ENCODE measurements at places on chromosomes 5 and 9. TPM values are rescaled to one million over a fixed set of nuclear protein-coding genes. Genes with fewer than 3 reads are reported as not detected.

The CAMK4 gene
- polyA plus RNA-seq = 6.3 TPM

The IL3 gene
- polyA plus RNA-seq = not detected

DNA sequence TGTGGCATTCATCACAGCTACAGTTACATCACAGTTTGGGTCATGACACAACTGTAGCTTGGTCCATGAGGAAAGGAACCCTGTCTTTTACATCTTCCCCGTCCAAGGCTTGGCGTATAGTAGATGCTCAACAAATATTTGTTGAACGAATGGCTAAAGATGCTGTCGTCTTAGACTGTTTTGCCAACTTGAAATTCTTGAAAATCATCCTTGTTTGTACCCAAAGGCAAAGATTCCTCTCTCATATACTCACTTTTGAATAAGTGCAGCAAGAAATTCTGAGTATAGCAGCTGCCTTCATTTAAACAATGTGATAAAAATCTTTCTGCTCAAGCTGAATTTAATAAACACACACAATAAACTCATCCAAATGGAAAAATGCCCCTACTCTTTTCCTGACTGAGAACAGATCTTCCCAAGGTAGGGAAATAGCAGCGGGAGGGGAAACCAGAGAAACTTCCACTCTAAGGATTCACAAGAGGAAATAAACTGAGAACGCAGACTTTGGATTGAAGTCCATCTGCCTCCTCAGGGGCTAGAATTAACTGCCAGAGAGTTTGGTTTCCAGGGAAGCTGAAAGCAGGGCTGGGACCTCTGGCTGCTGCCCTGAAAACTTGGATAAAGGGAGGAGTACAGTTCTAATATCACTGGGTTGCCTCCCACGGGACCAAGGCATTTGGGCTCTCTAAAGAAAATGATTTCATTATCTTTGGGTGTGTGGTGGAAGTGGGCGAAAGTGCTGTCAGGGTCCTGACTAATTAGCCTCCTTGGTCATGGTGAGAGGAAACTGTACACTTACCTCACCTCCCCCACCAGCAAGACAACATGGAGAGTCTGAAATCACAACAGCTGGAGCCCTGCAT, 99.1 kb downstream of the DPYSL3 start:
- H3K27ac ChIP-seq = peak overlapping the region; percentile 70
- no peaks in the 10 kb centered on the region for H3K4me1 ChIP-seq
- peak; percentile 61 for DNase-seq
- H3K27me3 ChIP-seq = no peaks in the 10 kb centered on the region
- peaks cover 16% of the 10 kb centered on the region for H3K36me3 ChIP-seq

GRCh38 chr9:73067074-73067473, 84.6 kb upstream of the ANXA1 start:
- no peak overlapping the region for H3K4me3 ChIP-seq
- no peaks in the 10 kb centered on the region for H3K27me3 ChIP-seq
- DNase-seq = no peak
- H3K27ac ChIP-seq = no peak overlapping the region

DNA sequence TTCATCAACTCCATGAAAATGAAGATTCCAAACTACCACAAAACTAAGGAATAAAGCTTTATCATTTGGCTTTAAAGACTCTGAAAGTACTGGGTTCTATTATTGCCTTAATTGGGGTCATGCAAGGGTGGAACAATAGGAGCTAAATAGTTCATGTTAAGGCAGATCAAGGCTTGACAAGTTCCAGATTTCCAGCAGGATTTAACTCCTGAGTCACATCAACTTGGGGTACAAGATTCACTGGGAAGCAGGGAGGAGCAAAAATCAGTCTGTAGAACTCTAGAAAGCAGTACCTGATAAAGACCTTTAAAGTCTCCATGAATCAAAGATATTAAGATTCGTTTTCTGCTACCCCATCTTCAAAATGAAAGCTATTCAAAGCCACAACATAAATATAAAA, 41.9 kb upstream of the GLRX start:
- no peak for DNase-seq
- peaks cover 49% of the 10 kb centered on the region for H3K4me1 ChIP-seq
- no peak overlapping the region for H3K27ac ChIP-seq
- no peaks in the 10 kb centered on the region for H3K27me3 ChIP-seq
- no peaks in the 10 kb centered on the region for H3K36me3 ChIP-seq
- H3K4me3 ChIP-seq = no peak overlapping the region

GRCh38 chr5:139882316-139882715, 86.7 kb downstream of the PSD2 start:
- no peaks in the 10 kb centered on the region for H3K27me3 ChIP-seq
- H3K36me3 ChIP-seq = no peaks in the 10 kb centered on the region
- DNase-seq = no peak
- no peak overlapping the region for H3K27ac ChIP-seq
- H3K4me3 ChIP-seq = no peak overlapping the region
- H3K4me1 ChIP-seq = peaks cover 11% of the 10 kb centered on the region

The SLC6A3 gene
- polyA plus RNA-seq = not detected

The CER1 gene
- polyA plus RNA-seq = not detected

GRCh38 chr9:69097923-69098593, 62.5 kb downstream of the FXN start:
- peak overlapping the region; percentile 24 for H3K4me3 ChIP-seq
- no peak overlapping the region for H3K27ac ChIP-seq
- H3K4me1 ChIP-seq = peaks cover 16% of the 10 kb centered on the region
- H3K27me3 ChIP-seq = no peaks in the 10 kb centered on the region
- no peaks in the 10 kb centered on the region for H3K36me3 ChIP-seq
